ENCODE measurements at places on chromosomes 1 and 21.

DNA sequence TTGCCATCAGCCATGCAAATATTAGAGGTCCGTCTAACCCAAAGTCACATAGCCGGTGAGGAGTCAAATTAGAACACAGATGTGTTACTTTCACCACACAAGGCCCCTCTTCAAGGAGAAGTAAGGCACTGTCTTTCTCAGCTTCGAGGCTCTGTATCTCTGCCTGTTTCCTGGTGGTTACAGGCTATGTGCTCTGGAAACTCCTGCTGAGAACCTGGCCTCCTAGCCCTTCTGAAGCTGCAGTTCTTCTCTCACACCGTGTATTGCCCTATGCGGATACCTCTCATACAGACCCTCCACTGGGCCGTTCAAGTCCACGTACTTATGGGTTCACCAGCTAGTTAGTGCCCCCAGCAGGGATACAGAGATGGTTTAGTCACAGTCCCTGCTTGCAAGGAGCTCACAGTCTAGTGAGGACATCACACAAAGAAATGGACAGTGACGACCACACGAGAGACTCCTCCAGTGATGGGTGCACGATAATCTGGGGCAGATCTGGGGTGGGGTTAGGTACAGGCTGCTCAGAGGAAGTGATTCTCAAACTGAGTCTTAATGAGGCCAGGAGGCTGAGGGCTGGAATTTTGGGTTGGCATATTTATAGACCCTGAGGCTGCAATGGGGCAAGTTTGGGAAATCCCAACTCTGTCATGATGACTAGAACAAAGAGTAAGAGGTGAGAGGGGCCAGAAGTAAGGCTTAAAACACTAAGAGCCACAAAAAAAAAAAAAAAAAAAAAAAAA, 22.8 kb upstream of the ELOA start:
- no peak for DNase-seq

DNA sequence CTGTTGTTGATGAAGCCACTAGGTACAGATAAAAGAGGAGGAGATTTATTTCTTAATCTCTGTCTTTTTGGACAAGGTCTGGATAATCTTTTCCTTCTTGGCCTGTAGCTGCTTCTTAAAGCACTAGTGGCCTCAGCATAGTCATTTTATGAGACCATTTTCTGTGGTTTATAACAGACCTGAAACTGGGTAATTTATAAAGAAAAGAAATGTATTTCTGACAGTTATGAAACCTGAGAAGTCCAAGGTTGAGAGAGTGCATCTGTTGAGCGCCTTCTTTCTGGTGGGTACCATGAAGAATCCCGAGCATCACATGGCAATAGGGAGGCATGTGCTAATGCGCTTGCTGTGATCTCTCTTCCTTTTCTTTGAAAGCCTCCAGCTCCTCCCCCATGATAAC, 36.7 kb upstream of the PDC start:
- DNase-seq = no peak

- no peak for DNase-seq
Observed at GRCh38 chr1:216614011-216614934, 109.0 kb downstream of the ESRRG start.

- no peak for DNase-seq
Observed at GRCh38 chr1:185574139-185574875, 159.9 kb upstream of the HMCN1 start.

- no peak for DNase-seq
Observed at GRCh38 chr1:212158912-212159796, 123.6 kb downstream of the DTL start.

GRCh38 chr1:154157520-154158306, 2.8 kb upstream of the NUP210L start:
- peak; percentile 45 for DNase-seq

DNA sequence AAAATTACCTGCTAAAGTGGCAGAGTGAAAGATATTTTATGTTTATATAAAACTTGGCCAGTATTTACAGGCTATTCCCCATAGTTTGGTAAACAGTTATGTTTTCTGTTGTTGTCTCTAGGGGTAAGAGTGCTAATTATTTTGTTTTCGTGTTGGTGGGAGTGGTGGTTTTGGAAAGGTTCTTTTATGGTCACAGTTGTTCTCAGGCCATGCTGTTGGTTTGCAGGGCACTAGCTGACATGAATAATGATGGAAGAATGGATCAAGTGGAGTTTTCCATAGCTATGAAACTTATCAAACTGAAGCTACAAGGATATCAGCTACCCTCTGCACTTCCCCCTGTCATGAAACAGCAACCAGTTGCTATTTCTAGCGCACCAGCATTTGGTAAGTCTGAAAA, 92.5 kb downstream of the ITSN1 start:
- no peak for DNase-seq

DNA sequence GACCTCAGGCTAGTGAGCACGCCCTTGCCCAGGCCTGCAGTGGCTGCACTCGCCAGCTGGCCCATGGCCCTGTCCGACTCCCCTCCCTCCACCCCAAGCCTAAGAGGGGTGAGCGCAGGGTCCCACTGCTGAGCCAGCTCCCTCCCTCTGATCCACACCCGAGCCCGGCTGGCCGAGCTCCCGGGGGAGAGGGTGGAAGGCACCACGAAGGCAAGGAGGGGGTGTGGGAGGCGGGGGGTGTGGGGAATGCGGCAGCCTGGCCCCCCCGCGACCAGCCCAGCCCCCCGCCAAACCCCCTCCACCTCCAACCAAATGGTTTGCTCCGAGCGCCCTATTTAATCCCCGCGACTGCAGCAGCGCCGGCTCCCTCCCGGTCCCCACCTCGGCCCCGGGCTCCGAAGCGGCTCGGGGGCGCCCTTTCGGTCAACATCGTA, at the start of gene CADM3:
CADM3 (plus strand) TSS at position 362 of the 434 bp plus-strand sequence. CDS start 151 bp downstream, outside the sequence.
- no peak for DNase-seq

DNA sequence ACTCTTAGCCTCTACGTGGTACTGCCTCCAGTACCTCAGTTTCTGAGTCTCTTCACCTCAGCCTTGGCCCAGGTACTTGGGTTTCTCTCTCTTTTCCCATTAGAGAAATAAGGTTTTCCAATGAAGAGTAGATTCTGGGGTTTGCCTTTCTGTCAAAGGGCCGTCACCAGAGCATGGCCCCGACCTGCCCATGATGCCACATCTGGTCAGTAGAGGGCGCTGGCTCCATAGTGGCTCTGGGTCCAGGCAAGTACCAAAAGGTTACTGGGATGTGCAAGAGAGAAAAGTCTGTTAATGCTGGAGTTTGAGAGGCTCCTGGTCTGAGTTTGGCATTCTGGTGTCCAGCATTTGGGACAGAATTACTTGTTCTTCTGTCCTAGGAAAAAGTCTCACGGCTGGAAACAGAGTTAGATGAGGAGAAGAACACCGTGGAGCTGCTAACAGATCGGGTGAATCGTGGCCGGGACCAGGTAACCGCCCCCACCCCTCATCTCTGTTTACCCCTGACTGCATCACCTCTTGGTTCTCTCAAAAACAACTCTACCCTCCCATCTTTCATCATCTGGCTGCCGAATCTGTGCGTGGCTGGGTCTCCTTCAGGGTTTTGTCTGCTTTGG, 5.3 kb upstream of the TUFT1 start:
- peak; percentile 66 for DNase-seq

GRCh38 chr21:18630446-18630845, 226.9 kb upstream of the TMPRSS15 start:
- DNase-seq = no peak

GRCh38 chr1:41151846-41152245, 90.3 kb downstream of the SCMH1 start:
- no peak for DNase-seq

DNA sequence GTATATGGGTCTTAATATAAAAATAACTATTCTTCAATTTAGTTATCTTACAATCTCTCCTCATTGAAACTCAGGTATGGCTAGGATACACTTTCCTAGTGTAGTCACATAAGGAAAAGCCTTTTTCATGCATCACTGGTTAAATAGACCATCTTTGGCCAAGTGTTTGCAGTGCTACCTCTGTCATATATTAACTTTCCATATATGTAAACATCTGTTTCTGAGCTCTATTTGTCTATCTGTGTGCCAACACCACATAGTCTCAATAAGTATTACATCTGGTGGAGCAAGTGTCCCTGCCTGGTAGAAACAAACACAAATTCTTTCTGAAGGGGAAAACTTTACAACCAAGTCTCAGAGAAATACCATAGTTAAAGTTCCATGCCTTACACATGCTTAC, 134.6 kb downstream of the TSEN15 start:
- DNase-seq = no peak

DNA sequence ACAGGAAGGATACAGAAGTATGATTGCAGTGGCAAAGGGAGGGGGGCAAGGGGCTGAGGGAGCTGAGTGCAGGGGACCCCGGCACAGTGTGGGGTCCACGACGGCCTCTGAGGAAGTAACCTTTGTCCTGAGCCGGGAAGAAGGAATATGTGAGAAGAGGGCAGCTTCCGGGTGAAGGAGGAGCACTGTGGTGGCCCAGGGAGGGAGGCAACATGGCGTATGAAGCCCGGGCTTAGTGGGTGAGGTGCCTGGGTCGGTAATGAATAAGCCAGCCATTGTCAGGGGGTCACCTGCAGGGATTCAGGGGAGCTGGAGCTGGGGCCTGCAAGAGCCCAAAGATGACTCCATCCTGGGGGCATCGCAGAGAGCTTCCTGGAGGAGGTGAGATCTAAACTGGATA, 200.4 kb downstream of the FOXD2 start:
- no peak for DNase-seq

DNA sequence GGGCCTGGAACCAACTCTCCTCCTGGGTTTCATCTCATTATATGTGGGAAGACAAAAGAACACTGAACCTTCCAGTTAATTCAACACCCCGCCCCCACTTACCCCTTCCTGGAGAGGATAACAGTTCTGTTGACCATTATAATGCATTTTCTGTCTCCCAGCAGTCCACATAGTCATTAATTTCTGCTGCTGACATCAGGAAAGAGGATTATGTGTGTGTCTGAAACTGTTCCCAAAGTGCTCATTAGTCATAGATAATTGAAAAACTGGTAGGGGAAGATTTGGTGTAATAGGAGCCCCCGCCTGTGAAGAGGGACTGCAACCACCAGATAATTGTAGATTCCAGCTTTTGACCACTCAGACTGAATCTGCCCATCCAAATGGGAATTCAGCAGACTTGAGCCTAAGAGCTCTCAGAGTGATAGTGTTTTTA, 208.7 kb downstream of the FGGY start:
- no peak for DNase-seq

GRCh38 chr1:70038025-70038424, 167.4 kb downstream of the LRRC40 start:
- DNase-seq = no peak

- DNase-seq = no peak
Observed at GRCh38 chr1:85630493-85630892, 49.9 kb downstream of the CCN1 start.

GRCh38 chr1:114982251-114982650, 47.4 kb upstream of the TSHB start:
- no peak for DNase-seq

- DNase-seq = no peak
Observed at GRCh38 chr1:110731529-110731928, 56.8 kb upstream of the KCNA3 start.

DNA sequence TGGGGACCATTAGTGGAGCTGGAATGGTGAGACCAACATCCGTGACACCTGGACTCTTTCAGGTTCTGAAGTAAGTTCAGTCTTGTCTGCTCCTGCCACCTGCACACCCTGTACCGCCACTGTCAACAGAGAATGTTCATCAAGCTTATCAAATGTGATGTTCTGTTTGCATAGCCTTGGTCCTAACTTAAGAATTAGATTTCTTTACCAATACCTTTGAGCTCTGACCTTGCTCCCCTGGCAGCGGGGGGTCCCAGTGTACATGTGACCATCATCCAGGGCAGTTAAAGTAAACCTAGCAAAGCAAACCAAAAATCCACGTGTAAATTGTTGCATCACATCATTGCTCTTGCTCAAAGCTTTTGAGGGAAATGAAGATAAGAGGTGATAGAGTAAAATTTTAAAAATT, 14.5 kb downstream of the SLC25A33 start:
- no peak for DNase-seq

DNA sequence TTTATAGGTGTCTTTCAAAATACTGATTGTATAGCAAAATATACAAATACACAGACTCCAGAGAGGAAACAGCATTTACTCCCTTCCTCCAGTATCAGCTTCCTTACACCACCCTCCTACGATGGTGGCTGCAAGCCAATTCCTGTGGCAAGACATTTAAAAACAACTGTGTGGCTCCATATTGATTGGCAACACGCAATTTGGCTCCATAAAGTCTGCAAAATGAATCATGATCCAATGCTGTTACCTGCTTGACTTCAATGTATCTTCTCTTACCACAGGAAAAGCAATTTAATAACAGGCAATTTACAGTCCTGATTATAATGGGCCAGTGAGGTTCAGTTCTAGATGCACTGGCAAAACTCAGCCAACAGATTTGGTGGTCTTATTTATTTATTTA, 19.7 kb upstream of the ATP6V1G3 start:
- no peak for DNase-seq

DNA sequence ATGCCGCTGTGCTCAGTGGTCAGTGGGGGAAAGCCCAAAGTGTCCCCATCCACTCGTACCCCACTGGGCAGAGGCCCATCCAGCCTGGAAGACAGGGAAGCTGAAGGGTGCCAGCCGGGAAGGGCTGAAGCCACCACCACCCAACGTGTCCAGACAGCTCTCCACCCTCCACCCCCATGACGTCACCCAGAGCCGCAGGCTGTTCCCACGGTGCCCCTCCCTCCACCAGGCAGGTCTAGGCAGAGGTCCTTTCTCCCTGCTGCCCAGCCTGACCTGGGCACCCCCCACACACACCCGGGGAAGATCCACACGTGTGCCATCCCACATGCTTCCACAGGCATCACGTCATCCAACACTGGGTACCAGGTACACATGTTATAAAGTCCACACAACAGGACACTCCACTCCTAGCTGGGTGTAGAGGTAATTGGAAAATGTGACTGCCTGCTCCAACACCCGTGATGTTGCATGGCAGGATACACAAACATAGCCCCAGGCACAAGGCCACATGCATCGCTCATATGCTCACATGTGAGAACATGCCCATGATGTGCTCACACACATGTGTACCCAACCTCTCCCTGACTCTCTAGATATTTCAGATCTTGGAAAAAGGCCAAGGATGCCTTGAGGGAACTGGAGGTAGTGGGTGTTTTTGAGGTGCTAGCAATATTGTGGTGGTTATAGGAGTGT, 5.1 kb upstream of the ARHGAP30 start:
- DNase-seq = no peak

DNA sequence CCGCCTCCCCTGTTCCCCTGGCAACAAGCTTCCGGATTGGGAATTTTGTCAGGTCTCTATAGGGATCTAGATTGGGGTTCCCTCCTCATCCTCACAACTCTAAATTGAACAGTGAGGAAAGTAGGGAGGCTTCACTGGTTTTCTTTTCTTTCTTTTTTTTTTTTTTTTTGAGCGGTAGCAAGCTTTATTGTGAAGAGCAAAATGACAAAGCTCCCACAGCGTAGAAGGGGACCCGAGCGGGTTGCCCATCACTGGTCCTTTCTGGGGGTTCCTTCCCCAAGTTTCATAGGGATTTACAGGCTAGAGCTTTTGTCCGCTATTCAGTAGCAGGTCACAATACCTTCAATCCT, 10.3 kb downstream of the ARHGEF2 start:
- peak; percentile 4 for DNase-seq

Measured in natural killer cell (primary cell).